ENCODE measurements at places on chromosomes 7 and 10.

DNA sequence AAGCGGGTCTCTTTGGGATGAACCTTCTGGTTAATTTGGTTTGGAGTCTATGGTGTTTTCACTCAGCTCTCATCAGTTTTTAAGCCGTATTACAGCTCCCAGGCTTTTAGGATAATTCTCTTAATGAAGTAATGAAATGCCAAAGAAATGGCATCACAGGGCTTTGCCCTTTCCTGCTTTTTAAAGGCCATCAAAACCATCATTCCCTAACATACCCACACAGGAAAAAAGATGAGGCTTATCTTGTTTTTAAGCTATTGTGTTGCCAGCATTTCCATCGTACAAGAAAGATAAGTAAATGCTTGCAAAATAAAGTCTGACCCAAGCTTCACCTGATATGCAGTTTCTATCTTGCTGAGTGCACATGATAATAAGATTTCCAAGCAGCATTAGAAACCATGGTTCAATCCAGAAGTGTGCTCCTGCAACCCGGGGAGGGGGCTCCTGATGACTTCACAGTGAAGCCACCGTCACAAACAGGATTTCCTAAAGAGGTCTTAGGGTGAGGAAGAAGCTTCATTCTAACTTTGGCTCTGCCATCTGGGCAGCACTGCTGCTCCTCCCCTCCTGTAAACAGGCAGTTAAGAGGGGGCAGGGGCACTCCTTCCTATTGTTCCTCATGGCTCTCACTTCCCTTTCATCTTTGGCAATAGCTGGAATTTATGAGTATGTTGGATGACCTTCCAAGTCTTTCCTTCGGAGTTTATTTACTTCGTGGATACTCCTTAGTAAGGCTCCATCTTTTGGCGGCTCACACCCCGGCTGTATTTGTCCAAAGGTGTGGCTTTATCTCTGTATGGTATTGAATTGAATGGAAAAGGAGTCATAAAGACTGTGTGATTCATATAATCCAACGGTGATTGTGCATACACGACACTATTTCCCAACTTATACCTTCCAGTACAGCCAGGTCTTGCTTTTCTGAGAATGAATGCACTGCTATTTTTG is 55.2 kb upstream of the FAM133B start:
- DNase-seq = no peak

- peak; percentile 26 for DNase-seq
Measured at GRCh38 chr7:87926581-87927461, 7.2 kb upstream of the ADAM22 start.

DNA sequence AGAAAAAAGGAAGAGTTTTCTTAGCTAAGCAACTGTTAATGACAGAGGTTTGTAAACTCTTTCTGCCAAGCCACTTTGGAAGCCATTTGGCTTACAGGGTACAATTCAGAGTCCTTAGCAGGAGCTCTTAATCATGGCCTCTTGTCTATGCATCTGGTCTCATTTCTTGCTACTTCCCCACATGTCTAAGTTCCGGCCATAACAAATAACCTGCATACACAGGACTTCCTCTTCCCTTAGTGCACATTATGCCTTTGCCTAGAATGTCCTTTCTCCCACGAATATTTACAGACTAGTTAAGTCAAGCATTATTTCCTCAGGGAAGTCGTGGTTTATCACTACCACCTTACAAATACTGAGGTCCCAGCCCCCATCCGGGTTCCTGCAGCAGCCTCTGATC is 8.6 kb upstream of the UPF2 start:
- DNase-seq = no peak

GRCh38 chr7:136116186-136116585 is 139.0 kb upstream of the MTPN start:
- DNase-seq = no peak

DNA sequence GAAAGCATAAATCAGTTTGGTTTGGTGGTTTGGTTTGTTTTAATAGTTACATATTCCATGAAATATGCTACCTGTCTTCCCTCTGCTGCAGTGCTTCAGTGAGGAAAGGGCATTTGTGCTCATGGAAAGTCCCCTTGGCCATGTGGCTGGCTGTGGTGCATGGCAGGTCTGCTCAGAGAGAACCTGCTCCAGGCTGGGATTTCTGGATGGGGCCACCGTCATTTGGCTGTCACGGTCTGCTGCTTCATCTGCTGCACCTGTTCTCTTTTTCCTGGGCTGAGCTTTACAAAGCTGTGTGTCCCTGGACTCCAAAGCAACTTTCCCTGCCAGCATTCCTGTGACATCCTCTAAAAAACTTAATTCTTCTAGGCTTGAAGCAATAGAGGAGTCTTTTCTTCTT is 8.9 kb downstream of the CDK14 start:
- DNase-seq = no peak

DNA sequence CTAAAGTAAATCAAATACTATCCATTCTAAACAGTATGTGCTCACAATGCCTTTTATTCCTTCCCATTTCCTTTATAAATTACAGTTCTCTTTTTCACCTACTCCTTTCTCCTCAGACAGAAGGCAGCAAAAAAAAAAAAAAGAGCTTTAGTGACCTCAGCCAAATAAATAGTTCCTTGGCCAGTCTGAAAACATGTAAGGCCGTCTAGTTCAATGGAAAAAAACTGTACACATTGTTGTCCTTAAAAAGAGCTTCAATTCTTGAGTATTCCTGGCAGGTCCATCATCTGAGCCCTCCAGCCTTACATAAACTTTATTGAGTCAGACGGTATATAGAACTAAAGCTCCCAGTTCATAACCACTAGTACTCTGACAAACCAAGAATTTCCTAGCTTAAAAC is 185.4 kb downstream of the CACNA2D1 start:
- DNase-seq = no peak

- DNase-seq = no peak
Measured at GRCh38 chr7:44291066-44291732, 34.2 kb downstream of the CAMK2B start.

- no peak for DNase-seq
Measured at GRCh38 chr10:7610026-7610425, 56.7 kb downstream of the ITIH5 start.

DNA sequence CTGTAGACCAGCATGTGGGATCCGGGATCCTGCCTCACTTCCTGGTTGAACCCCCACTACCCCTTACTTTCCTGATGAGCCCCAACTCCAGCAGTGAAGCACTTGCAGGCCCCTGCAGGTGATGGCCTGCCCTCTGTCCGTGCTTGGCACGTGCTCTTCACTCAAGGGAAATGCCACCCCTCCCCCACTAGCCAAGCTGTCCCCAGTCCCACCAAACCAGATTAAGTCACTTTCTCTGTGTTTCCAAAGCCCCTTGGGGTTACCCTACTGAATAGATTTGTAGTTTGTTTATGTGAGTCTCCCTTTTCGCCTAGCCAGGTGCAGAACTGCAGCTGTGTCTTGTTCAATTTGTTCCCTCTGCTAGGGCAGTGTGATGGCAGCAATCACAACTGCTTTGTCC is 121.7 kb downstream of the WDFY4 start:
- DNase-seq = no peak

DNA sequence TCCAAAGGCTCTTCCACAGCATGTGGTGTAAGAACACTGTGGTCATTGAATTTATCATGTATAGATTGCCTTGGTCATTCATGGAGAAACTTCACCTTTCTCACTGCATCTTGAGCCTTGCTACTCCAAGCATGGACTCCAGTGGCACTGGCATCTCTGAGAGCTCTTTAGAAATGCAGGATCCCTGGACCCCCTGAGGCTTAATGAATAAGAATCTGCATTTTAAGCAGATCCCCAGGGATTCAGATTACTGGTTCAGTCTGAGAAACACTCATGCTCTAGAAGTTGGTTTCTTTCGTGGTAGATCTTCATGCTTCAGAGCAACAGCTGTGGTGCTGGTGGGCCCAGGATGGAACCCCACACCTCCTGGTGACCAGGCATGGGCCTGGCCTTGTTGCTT is 63.2 kb downstream of the CFAP58 start:
- DNase-seq = no peak

GRCh38 chr10:22677333-22677732 is 37.0 kb downstream of the PIP4K2A start:
- no peak for DNase-seq
